ENCODE measurements at places on chromosomes 6 and 20. TPM values are rescaled to one million over a fixed set of nuclear protein-coding genes. Genes with fewer than 3 reads are reported as not detected.
A peak's percentile ranks its signal among the peaks of the same experiment; 100 is the strongest.

- DNase-seq: no peak
Observed at GRCh38 chr6:158764926-158765325, 54.2 kb downstream of the EZR start.

- DNase-seq: no peak
Observed at GRCh38 chr6:32436995-32437836, 2.5 kb upstream of the HLA-DRA start.

DNA sequence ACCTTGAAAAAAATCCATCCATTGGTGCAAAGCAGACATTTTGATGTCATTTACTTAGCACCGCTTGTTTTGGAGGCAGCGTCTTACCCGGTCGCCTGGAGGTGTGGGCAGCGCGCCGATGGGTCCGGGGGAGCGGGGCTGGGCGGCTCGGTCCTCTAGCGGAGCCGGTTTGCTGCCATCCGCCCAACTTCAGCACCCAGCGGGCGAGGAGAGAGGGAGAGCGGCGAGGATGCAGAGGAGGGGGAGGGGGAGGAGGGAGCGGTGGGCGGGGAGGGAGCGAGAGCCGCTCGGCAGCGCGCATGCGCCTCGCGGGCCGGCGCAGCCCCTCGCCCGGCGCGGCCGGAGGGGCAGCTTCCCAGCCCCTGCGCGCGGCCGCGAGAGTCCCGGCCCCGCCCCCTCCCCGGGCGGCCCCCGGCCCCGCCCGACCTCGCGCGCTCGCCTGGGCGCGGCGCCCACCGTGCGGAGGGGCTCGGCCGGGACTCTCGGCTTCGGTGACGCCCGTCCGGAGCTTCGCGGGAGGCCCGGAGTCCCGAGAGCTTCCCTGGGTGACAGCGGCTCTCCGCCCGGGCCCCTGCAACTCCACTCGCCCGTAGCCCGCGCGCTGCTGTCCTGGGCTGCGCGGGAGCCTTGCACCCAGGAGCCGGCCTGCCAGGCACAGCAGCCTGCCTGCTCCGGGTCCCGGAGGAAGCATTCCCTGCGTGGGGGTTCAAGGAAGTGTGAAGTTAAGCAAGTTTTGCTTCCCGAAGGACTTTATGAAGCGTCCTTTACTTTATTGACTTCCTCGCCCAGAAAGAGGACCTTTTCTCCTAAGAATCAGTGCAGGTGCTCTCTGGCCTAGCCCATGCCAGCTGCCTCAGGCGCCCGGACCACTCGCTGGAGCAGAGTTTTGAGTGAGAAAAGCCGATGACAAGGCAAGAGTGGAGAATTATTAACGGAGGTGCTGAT, at the start of gene RGS17:
RGS17 (minus strand) TSS at position 246 of the 945 bp plus-strand sequence. CDS start 87,264 bp downstream, outside the sequence.
- no peak for DNase-seq

DNA sequence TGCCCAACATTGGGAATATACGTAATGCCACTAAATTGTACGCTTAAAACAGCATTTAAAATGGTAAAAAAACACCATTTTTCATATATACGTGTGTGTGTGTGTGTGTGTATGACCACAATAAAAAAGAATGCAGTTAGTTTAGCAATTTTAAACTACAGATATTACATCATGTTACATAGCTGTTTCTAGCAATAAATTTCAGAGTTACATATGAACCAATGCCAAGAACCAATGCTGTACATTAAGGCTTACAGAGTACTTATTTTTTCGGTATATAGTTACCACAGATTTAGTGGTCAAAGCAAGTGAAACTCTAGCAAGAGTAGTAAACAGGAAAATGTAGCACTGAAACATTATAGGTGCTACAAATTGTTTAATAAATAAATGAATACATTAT, 119.3 kb downstream of the PDE10A start:
- DNase-seq: no peak

- DNase-seq: no peak
Observed at GRCh38 chr20:60113771-60114170, 155.5 kb downstream of the CDH26 start.

DNA sequence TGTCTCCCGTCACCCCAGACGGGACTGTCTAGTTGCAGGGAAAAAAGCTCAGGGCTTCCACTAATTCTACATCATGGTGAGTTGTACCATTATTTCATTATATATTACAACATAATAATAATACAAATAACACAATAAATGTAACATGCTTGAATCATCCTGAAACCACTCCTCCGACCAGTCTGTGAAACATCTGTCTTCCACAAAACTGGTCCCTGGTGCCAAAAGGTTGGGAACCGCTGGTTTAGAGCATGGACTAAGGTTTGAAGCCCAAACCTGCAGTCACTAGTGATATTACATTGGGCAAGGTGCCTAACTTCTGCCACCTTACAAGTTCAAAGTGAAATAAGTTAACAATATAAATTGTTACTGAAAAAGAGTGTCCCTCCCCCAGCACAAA, 175.7 kb downstream of the PDE10A start:
- no peak for DNase-seq

DNA sequence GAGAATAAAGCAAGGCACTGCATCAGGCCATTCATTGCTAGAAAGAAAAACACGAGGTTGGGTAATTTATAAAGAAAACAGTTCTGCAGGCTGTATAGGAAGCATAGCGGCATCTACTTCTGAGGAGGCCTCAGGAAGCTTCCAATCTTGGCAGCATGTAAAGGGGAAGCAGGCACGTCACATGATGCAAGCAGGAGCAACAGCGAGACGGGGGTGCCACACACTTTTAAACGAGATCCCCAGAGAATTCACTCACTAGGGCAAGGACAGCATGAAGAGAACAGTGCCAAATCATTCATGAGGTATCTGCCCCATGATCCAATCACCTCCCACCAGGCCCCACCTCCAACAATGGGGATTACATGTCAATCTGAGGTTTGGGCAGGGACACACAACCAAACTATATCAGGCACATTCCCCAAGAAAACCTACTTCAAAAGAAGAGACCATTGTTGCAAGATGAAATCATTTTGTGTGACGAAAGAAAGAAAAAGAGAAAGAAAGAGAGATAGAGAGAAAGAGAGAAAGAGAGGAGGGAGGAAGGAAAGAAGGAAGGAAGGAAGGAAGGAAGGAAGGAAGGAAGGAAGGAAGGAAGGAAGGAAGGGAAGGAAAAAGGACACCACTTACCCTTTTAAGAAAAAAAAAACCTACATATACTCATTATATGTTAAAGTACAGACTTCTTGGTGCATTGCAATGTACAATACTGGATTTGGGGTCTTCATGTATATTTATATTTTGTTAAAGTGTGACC, 95.9 kb upstream of the PLEKHG1 start:
- DNase-seq: no peak

DNA sequence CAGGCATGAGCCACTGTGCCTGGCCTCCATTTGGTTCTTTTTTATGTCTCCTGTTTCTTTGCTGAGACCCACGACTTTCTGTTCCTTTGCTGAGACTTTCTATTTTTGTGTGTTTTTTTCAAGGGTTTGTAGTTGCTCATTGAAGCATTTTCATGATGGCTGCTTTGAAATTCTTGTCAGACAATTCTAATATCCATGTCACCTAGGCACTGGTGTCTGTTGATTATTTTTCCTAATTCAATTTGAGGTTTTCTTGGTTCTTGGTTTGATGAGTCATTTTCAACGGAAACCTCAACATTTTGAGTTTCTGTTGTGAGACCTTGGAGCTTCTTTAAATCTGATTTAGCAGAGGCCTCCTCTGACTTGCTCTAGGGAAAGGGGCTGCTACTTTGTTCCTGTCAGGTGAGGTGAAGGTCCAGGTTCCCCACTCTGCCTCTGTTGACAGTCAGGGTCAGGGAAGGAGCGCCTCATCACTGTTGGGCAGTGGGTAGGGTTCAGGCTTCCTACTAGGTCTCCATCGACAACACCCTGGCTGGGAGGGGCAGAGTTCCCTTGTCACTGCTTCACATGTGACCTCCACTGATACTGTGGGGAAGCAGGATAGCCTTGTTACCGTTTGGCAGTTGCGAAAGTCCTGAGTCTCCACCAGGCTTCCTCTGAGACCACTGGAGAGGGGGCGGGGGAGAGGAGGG, 67.2 kb upstream of the RNF24 start:
- DNase-seq: peak; percentile 82

GRCh38 chr6:46437671-46438221, 53.5 kb downstream of the RCAN2 start:
- DNase-seq: no peak

POLH gene
- 91.4 TPM for total RNA-seq

COL21A1 gene
- total RNA-seq: not detected

RIN2 gene
- total RNA-seq: not detected

Data from activated CD8-positive, alpha-beta memory T cell treated with anti-CD3 and anti-CD28 coated beads, Interleukin-2, amount 10 ng/mL, durations not matched to agents 7 days and 5 days (primary cell).